ENCODE measurements at places on chromosomes 4 and X.
A peak's percentile ranks its signal among the peaks of the same experiment; 100 is the strongest.

DNA sequence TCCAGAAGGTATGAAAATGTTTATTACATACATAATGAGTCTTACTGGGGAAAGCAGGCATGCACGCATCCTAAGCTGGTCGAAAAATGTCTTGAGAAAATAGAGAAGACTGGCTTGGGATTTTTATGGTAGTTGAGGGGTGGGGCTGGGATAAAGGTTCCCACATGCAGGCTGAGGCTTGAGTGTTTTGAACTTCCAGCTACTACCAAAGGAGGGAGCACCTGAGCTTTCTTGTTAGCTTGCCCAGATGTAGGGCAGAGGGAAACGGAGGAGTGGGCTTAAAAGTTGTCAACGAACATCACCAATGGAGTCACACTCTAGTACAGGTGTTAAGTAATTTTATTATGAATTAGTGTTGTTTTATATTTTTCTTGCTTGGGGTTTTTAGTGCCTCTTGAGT lies 39.6 kb upstream of the SRPX start:
- DNase-seq, result peak; percentile 4

GRCh38 chr4:189771696-189772361 lies 168.8 kb upstream of the FRG1 start:
- DNase-seq, result no peak

- peak; percentile 12 for DNase-seq
Measured at GRCh38 chrX:114344756-114345349, 239.0 kb upstream of the HTR2C start.

DNA sequence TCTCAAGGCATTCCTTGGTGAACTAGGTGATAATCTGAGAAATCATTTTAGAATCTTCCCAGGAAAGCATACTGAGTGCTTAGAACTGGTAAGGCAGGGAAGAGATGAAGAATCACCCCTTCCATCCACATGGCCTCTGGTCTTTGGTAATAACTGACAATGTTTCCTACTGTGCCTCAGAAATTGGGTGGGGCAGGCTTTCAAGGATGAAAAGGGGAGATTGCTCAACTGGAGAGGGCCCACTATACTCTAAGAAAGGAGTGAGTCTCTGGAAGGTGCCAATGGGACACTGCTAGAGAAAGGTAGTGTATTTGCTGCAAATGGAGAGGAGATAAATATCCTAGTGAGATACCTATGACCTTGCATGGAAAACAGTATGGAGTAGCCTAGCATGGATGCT lies 135.0 kb upstream of the SCML1 start:
- no peak for DNase-seq

DNA sequence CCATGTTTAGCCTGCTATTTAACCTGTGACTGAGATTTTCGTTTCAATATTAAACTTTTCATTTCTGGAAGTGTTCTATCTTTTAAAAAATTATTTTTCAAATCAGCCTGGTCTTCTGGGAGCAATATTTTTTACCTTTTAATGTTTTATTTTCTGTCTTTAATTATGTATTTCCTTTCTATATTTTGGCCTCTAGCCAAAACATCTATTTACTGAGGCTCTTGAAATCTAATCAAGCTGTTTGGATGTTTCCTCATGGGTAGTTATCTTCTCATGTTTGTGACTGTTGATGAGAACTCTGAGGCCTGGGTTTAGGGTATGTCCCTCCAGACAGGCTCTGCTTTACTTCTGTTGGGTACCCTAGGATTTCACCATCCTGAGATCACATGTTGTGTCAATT lies 10.3 kb upstream of the SLC10A4 start:
- DNase-seq, result no peak

DNA sequence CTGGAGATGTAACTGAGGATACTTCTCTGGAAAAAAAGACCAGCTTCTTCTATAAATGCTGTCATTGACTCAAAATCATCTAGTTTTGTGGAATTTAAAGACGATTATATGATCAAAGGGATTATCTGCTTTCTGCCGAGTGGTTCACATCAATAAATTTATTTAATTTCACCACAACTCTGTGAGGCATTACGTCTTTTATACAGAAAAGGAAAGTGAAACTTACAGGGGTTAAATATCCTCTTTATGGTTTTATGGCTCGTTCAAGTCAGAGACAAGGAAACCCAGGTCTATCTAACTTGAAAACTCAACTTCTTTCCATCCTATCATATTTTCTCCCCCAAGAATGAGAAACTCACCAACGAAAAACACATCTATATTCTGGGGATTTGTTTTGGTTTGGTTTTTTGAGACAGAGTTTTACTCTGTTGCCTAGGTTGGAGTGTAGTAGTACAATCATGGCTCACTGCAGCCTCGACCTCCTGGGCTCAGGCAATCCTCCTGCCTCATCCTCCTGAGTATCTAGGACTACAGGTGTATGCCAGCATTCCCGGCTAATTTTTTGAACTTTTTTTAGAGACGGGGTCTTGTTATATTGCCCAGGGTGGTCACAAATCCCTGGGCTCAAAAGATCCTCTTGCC lies 377.9 kb upstream of the EMCN start:
- DNase-seq, result no peak

GRCh38 chr4:12446256-12446655 lies 1017.6 kb upstream of the HS3ST1 start:
- DNase-seq, result no peak

DNA sequence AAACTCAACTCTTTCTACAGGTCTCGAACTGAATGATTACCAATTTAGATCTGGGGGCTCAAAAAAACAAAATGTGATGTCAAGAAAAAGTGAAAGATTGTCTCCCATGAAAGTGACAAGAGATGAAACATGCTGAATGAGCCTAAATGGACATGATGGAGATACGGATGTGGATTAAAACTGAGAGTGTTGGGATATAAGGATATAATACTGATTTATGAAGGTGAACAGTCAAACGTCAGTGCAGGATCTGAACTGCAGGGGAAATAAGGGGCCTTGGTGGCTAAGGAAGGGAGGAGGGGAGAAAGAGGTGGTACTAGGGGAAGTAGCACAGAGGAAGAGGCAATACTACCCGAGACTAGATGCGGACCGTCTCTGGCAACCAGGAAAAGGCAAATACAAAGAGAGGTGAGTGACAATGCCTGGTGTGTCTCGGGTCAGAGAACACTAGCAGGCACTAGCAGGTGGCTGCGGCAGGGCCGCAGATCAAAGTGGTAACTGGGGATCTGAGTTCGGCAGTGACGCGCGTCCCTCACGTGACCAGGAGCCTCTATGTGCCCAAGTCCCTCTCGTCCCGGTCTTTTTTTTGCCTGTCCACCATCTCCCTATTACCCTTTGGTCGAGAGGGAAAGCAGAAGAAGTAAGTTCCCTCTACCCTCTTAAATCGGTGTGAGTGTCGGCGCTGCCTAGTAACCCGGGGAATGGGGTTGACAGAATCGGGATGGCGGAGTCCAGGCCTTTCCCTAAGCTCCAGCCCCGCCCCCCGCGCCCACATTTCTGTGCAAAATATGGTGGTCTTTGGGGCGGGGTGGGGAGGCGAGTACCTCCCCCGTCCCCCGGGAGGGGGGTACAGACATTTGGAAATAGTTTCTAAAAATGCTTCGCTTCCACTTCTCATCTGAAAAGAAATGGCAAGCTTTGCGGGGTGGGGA lies at the start of gene TCEAL1:
Gene TCEAL1 (plus strand): TSS at position 590 of the 932 bp plus-strand sequence. CDS start 942 bp downstream, outside the sequence.
- DNase-seq, result peak; percentile 75

- DNase-seq, result peak; percentile 40
Measured at GRCh38 chrX:24759786-24760185, 66.1 kb downstream of the POLA1 start.

DNA sequence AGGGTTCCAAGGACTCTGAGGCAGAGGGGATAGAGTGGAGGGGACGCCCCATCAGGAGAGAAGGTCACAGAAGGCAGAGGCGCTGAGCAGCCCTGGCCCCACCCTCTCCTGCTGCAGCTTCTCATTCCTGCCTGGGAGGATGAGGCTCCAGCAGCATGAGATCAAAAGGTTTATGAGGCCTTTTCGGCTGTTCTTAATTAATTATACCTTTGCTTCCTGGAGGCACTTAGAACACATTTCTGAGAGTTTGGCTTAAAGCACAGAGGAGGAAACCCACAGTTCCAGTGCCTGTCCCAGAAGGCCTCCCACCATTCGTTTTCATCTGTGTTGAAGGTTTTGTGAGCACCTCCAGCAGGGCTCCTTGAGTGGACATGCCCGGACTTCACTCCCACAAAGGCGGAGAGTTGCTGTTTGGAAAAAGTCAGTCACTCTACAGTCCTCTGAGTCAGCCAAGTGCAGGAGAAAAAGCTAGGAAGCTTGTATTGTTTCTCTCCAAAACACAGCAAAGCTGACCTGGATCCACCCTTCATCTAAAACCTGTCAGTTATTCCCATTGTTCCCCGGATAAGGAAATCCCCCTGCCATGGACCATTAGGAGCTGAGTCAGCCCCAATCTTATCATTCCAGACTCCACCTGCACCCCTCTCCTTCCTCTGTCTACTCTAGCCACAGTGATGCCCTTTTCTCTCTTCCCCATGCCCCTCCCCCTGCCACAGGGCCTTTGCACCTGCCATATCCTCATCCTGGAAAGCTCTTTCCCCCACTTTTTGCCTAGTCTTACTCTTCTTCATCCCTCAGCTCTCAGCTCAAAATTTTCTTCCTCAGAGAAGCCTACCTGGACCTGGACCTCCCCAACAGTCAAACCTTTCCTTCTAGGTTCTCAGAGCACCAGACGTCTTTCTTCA lies 276.8 kb downstream of the FBXW7 start:
- DNase-seq, result no peak

DNA sequence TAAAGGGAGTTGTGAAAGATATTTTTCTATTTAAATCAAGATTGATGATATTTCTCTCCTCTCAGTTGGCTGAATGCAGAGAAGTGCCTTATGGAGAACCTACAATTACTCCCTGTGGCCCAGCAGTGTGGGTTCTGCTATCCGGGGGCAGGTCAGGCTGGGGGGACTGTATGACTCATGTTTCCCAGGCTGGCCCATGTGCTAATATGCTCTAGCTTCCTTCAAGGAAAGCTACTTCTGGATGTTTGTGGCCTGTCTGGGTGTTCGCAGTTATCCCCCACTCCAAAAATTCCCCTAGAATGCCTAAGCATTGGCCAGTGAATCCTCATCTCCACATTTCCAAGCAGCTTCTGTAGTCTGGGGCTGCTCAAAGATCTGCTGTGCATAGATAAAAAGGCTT lies 58.9 kb upstream of the SPP1 start:
- DNase-seq, result no peak

GRCh38 chr4:1369479-1370079 lies 22.6 kb downstream of the UVSSA start:
- no peak for DNase-seq

DNA sequence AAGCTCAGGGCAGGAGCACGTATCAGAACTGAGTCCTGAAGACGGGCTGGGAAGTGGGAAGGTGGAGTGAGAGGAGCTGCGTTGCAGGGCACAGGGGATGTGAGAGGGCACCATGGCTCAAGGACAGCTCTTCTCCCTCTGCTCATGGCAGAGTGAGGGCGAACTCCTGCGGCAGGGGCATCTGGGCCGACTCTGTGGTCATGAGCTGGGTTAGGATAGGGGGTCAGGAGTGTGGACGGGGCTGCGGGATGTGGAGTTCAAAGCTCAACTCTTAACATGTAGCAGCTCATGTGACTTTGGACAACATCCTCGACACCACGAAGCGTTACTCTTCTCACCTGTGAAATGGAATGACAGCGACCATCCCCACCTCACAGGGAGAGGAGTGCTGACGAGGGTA lies 19.4 kb upstream of the SORCS2 start:
- no peak for DNase-seq

GRCh38 chr4:26208237-26208994 lies 112.4 kb upstream of the RBPJ start:
- DNase-seq, result no peak

- no peak for DNase-seq
Measured at GRCh38 chrX:44223150-44223549, 120.3 kb downstream of the EFHC2 start.

- DNase-seq, result no peak
Measured at GRCh38 chr4:84176016-84176415, 323.1 kb downstream of the NKX6-1 start.

DNA sequence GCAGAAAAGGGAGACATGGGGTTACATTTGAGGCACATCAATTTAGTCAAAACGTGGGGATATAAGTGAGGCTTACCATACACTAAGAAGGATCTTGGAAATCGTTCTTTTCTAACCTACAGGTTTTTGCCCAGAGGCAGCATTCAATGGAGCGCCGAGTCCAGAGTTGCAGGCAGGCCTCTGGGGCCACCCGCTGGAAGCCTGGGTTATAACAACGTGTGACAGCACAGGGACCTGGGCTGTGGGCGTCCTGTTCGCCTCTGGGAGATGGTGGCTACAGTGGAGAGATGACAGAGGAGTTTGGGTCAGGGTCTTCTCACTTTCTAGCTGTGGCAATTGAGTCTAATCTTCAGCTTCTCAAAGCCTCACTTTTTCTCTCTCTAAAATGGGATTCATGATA lies 53.9 kb downstream of the ENPP6 start:
- peak; percentile 45 for DNase-seq

- DNase-seq, result no peak
Measured at GRCh38 chrX:17616936-17617335, 120.4 kb upstream of the SCML1 start.

DNA sequence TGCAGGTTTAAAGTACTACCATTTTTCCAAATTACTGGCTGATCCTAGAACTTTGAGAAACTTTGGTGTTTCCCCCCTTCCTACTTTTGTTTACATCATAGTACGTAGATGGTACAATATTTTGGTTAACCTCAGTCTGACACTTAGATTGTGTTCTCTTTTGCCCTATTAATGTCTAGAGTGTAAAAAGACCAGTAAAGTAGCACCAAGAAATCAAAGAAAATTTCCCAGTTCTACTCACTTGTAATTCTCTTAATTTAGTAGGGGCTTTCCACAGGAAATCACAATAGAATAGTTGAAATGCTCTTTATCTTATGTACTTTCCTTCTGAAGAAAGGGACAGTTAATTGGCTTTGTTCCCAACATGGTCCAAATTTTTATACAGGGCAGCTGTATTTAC lies 51.6 kb downstream of the NFKB1 start:
- DNase-seq, result no peak

DNA sequence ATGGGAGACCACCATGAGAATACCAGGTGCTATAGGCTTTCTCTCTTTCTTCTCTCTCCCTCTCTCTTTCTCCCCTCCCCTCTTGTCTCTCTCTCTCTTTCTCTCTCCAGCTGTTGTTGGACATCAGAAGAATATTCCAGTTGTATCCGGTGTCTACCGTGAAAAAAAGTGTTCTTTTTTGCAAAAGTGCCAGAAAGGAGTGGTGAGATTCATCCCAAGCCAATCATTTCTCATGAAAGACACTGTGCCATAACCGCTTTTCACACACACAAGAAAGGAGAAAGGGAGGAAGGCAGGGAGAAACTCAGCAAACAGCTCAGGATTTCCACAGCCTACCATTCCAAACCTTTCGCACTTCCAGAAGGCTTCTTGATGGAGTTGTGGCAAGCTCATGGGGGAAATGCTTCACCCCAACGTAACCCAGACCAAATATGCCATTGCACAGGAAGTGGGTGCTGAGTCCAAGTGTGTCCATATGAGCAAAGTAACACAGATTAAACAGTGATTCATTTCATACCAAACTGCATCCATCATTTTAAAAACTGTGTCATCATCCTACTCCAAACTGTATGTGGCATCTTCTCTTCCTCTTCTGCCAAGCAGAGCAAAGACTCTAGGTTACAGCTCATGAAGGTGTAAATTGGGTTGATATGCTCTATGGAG lies 224.0 kb downstream of the APBB2 start:
- DNase-seq, result no peak

All from cerebellar cortex (tissue), 1 donor.